ENCODE measurements at places on chromosomes 4 and X. TPM values are rescaled to one million over a fixed set of nuclear protein-coding genes. Genes with fewer than 3 reads are reported as not detected.

The ESX1 gene
- 31.9 TPM for total RNA-seq

The ALAS2 gene
- not detected for total RNA-seq

The VCX gene
- total RNA-seq: 10.2 TPM

The PRRG3 gene
- 0.68 TPM for total RNA-seq

DNA sequence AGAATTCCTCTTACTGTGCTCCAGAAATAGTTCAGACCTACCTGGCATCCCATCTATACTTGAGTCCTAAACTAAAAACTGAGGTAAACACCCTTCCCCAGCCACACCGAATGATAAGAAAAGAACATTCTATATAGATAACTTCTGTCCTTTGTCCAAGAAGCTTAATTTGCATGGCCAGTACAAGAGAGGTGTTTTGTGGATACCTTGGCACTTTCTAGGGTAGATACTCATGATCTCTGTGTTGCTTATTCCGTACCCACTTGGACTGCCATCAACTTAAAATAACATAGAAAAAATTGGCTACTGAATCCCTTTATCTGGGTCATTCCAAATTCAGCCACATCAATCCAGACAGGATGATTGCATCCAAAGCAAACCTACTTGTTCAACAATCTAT is 1050.4 kb downstream of the STIM2 start:
- no peak for DNase-seq

DNA sequence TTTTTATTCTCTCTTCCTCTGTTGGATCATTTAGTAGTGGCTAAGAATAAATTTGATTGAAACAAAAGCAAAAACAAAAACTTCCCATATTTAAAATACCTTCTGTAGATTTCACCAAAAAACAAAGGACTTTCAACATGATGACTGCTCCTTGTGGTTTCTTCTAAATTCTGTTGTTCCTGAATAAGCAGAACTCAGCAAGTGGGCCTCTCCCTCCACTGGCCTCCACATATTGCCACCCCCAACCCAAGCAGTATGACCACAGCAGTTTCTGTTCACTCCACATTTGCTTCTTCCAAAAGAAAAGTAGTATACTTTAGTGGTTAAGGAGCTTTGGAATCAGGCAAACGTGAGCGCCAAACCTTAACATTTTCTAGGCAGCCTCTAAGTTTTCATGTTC is 114.7 kb downstream of the COX18 start:
- DNase-seq: no peak
